ENCODE measurements at places on chromosomes 1 and 21. TPM values are rescaled to one million over a fixed set of nuclear protein-coding genes. Genes with fewer than 3 reads are reported as not detected.

Gene EXTL2
- total RNA-seq: 41.0 TPM

Gene UCK2
- total RNA-seq: 79.2 TPM

DNA sequence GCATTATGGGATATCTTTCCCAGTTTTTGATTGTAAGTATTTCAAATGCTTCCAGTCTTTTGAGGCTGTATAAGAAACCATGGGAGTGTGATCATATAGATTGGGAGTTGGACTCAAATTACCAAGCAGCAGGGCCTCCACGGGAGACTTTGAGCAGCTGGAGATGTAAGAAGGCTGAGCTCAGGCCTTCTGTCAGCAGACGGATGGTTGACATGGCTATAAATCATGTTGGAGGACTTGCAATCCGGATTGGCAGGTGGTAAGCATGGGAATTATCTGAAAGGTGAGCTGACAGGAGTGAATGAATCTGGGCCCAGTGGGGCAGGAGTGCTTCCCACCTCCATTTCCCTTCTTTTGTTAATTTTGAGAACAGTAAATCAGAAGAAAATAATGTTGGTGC lies 83.2 kb upstream of the PPM1J start:
- DNase-seq: no peak

- no peak for DNase-seq
Measured at GRCh38 chr21:26374817-26375216, 198.3 kb downstream of the CYYR1 start.

All from WTC11 (cell line).